ENCODE measurements at places on chromosomes 6 and 20.

- DNase-seq = no peak
Measured at GRCh38 chr20:60113024-60113724, 155.0 kb downstream of the CDH26 start.

- DNase-seq = no peak
Measured at GRCh38 chr6:29017428-29017802, 12.3 kb upstream of the ZNF311 start.

GRCh38 chr6:163323705-163324104, 90.8 kb upstream of the QKI start:
- DNase-seq = no peak

DNA sequence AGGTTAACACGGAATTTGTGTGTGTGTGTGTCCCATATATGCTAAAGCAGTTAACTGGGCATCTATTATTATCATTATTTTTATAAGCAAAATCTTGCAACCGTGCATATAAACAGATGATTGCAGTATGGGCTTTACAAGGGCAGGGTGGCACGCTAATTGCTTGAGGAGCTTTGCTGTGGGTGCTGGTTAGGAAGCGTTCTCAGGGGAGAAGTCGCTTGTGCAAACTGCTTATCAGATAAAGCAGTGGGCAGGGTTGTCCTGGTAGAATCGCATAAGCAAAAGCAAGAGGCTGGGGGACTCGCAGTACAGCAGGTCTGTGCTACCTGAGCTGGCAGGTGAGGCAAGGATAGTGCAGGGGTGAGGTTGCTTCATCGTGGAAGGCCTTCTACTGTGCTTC, 9.7 kb upstream of the CCN6 start:
- no peak for DNase-seq

GRCh38 chr6:94026575-94026974, 607.2 kb upstream of the EPHA7 start:
- no peak for DNase-seq

DNA sequence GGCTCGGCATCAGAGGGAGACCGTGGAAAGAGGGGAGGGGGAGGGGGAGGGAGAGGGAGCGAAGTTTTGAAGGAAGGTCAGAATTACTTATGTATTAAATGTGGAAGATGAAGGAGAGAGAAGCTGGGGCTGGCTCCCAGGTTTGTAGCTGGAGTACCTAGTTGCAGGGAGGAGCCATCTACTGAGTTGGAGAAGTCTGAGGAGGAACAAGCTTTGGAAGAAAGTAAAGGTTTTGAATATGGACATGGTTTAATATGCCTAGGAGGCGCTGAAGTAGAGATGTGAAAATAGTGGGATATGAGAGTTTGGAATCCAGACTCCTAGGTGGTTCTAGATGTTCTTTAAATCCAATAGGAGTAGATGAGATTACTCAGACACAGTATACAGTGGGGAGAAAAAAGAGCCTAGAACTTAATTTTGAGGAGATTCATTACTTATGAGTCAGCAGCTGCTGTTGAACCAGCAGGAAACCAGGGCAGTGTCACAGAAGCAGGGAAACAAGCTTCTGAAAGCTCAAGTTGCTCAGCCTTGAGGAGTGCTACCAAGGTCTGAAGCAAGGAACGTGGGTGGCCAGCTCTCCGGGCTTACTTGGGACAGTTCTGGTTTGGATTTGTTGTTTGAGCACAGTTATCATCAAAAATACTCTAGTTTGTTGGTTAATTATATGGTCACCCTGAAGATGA, 149.3 kb downstream of the UTRN start:
- no peak for DNase-seq

DNA sequence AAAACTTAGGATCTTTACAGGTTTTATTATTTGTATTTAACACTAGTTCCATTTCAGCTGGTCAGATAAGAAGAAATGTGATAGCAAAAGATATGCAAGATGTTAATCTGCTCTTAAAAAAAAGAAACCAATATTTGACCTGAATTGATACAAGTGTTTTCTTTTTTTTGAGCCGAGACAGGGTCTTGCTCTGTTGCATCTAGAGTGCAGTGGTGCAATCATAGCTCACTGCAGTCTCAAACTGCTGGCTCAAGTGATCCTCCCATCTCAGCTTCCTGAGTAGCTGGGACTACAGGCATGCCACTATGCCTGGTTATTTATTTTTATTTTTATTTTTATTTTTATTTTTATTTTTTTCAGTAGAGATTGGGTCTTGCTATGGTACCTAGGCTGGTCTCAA, 133.0 kb downstream of the GMPR start:
- no peak for DNase-seq

All from CD4-positive, alpha-beta T cell treated with Interleukin-10 for 1 hour (primary cell).